ENCODE measurements at places on chromosomes 2 and 18. TPM values are rescaled to one million over a fixed set of nuclear protein-coding genes. Genes with fewer than 3 reads are reported as not detected.

Gene TXNDC2
- not detected for total RNA-seq

Gene IL36B
- not detected for total RNA-seq

Gene MYCN
- 48.1 TPM for total RNA-seq

- DNase-seq, result no peak
- H3K27ac ChIP-seq, result no peak overlapping the region
- H3K4me3 ChIP-seq, result no peak overlapping the region
- H3K4me1 ChIP-seq, result no peaks in the 10 kb centered on the region
Observed at GRCh38 chr2:23241121-23241520, 143.9 kb upstream of the KLHL29 start.

DNA sequence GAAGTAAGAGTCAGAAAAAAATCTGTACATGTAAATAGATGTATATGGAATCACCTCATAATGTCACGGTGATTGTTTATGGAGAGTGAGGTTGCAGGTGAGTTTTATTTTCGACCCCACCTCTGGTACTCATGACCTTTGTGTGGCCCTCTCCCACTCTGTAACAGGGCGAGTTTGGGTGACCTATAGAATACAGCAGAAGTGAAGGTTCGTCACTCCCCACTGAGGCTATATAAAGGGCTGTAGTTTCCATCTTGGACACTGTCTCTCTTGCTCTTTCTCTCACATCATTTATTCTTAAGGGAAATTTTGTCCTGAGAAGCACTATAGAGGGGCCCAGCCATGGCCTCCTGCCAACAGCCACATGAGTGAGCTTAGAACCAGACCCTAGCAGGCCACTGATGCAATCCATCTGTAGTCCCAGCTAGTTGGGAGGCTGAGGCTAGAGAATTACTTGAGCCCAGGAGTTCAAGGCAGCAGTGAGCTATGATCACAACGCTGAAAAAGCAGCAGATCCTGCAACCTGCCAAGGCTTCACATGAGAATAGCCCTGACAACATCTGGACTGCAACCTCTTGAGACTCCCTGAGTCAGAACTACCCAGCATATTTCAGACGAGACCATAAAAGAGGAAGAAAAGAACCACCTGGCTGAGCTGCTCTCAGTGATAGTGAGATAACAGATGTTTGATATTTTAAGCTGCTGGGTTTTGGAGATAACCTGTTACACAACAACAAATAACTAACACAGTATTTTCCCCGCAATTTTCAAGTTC is 74.3 kb upstream of the SLC1A4 start:
- H3K4me3 ChIP-seq, result no peak overlapping the region
- H3K4me1 ChIP-seq, result no peaks in the 10 kb centered on the region
- no peaks in the 10 kb centered on the region for H3K27me3 ChIP-seq
- peak; percentile 17 for DNase-seq

- DNase-seq, result peak; percentile 6
- H3K4me3 ChIP-seq, result peak overlapping the region; percentile 99
- H3K36me3 ChIP-seq, result peaks cover 2% of the 10 kb centered on the region
- H3K27me3 ChIP-seq, result no peaks in the 10 kb centered on the region
- H3K4me1 ChIP-seq, result peaks cover 10% of the 10 kb centered on the region
- H3K27ac ChIP-seq, result peak overlapping the region; percentile 93
Observed at GRCh38 chr2:42569883-42570282, 1.5 kb downstream of the MTA3 start.

DNA sequence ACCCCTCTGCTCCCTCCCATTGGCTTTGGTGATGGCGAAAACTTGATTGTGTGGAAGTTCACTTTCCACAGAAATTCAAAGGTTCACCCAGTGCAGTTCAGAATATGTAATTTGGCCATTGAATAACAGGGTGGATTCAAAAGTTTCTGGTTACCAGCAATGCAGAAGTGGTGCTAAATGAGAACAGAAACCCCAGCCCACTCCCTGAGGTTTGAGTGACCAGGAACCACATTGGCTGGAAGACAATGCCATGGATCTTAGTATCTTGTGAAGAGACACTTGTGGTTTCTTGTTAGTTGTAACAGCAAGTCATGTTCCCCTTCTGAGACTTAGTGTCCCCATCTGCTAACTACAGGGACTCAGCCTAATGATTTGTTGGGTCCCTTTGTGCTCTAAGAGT is 49.8 kb downstream of the QPCT start:
- H3K27me3 ChIP-seq, result no peaks in the 10 kb centered on the region
- H3K4me3 ChIP-seq, result no peak overlapping the region
- no peaks in the 10 kb centered on the region for H3K4me1 ChIP-seq
- H3K27ac ChIP-seq, result no peak overlapping the region
- no peaks in the 10 kb centered on the region for H3K36me3 ChIP-seq

- no peak overlapping the region for H3K4me3 ChIP-seq
- DNase-seq, result no peak
- H3K4me1 ChIP-seq, result no peaks in the 10 kb centered on the region
- H3K36me3 ChIP-seq, result no peaks in the 10 kb centered on the region
Observed at GRCh38 chr2:100739735-100740432, 80.1 kb upstream of the NPAS2 start.

DNA sequence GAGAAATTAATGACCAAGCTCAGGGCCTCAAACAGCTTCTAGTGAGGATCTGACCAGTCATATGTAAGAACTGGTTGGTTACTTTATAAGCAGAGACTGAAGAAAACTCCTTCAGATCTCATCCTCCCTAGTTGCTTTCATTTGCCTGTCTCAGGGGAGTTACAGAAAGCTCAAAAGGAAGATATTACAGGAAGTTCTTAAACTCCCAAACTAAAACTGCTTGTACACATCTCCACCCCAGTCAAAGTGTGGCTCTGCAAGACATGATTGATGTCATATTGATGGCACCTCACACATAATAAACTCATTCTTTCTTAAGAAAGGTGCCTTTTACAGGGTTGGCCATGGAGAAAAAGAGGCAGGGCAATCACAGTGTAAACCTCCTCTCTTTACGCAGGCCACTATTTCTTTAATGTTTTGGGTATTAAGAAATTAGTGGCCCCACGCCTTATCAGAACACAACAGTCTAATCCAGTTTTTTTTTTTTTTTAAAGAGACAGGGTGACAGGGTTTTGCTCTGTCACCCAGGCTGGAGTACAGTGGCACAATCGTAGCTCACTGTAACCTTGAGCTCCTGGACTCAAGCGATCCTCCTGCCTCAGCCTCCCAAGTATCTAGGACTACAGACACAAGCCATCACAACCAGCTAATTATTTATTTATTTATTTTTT is 62.6 kb upstream of the STK17B start:
- H3K27me3 ChIP-seq, result no peaks in the 10 kb centered on the region
- no peak overlapping the region for H3K4me3 ChIP-seq
- no peak for DNase-seq
- H3K4me1 ChIP-seq, result no peaks in the 10 kb centered on the region

GRCh38 chr2:137770166-137770565 is 194.1 kb upstream of the HNMT start:
- H3K36me3 ChIP-seq, result no peaks in the 10 kb centered on the region
- H3K4me1 ChIP-seq, result no peaks in the 10 kb centered on the region

DNA sequence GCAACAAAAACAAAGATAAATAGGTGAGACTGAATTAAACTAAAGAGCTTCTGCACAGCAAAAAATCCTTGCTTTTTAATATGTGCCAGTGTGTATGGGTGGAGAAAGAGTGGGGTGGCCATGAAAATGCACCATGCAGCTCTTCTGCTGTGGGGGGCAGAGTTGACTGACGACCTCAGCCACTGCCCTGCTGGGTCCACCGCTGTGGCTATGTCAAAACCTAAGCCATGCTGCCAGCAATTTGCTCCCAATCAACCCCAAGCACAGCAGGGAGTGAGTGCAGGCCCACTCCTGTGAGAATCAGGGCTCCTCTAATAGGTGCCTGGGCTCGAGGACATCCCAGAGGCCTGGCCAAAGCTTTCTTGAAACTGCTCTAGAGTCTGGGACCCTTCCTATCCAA is 235.6 kb upstream of the RBBP8 start:
- H3K4me3 ChIP-seq, result no peak overlapping the region
- H3K4me1 ChIP-seq, result no peaks in the 10 kb centered on the region
- H3K36me3 ChIP-seq, result no peaks in the 10 kb centered on the region
- DNase-seq, result no peak
- no peaks in the 10 kb centered on the region for H3K27me3 ChIP-seq
- H3K27ac ChIP-seq, result no peak overlapping the region

DNA sequence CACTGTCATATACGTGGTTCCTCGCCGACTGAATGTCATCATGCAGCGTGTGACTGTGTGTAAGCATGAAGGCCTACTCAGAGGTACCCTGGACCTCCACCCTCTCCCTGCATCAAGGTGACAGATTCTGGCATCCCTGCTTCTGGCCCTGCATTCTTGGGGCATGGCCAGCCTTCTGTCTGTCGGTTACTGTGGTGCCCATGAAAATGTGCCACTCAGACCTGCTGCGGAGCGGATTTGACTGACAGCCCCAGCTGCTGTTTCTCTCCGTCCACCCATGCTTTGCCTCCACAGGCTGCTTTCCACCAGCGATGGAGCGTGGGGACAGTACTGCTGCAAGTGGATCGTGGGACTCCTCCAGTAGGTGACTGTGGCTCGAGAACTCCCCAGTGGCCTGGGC is 9.6 kb downstream of the TMEM177 start:
- H3K27ac ChIP-seq, result no peak overlapping the region
- peaks cover 3% of the 10 kb centered on the region for H3K36me3 ChIP-seq
- H3K4me1 ChIP-seq, result no peaks in the 10 kb centered on the region
- no peak for DNase-seq
